Central memory CD8-positive, alpha-beta T cell (primary cell): ENCODE measurements at places on chromosomes 12 and 14.

DNA sequence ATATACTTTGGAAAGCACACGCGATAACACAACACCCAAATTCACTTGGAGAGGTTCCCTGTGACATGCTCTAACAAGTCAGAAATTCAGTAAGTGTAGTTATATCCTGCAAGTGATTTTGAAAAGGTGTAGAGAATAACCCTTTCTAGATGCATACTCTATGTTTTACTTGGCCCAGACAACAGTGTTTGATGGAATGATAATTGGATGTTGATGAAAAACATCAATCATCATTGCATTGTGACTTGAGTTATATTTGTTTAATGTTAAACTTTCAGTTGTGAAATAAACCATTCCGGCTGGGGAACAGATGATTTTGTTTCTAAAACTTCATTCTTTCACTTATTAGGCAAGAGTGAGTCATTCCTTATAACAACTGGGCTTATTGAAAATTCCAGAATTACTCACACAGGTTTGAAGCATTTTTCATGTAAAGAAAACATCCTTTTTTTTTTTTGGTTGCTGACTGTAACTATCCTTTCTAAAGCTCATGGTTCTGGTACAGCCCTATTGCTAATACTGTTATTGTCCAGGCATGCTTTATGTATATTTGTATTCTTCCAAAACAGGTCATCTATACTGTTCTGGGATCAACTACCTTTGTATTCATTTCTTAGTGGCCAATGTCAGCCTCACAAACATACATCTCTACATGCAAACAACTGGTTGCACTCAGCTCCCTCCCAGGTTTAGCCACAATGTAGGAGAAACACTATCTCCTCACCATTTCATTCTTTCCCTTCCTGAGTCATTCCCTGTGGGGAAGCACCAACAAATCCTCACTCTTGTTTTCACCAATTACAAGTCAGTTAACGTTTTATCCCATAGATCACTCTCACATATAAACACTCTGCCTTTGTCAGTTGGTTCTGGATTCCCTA lies 121.2 kb upstream of the LRIG3 start:
- no peak for DNase-seq

DNA sequence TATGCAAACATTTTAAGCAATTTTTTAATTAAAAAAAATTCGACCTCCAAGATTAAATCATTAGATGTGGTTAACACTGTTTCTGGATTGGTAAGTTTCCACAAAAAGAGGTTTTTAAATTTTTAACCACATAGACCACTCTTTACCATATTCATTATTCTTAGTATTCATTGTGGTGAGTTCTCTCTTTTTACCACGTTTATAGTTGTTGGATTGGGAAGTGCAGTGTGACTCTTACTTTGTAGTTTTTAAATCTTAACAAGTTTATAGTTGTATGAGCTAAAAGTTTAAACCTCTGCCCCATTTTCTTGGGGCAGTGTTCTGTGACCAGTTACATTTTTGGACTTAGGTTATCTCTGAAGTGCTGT lies 8.6 kb downstream of the ATP2A2 start:
- DNase-seq: no peak

GRCh38 chr14:36346052-36346451 lies 25.6 kb upstream of the MBIP start:
- DNase-seq: no peak

- DNase-seq: no peak
Observed at GRCh38 chr12:46569826-46570439, 197.4 kb upstream of the SLC38A2 start.

DNA sequence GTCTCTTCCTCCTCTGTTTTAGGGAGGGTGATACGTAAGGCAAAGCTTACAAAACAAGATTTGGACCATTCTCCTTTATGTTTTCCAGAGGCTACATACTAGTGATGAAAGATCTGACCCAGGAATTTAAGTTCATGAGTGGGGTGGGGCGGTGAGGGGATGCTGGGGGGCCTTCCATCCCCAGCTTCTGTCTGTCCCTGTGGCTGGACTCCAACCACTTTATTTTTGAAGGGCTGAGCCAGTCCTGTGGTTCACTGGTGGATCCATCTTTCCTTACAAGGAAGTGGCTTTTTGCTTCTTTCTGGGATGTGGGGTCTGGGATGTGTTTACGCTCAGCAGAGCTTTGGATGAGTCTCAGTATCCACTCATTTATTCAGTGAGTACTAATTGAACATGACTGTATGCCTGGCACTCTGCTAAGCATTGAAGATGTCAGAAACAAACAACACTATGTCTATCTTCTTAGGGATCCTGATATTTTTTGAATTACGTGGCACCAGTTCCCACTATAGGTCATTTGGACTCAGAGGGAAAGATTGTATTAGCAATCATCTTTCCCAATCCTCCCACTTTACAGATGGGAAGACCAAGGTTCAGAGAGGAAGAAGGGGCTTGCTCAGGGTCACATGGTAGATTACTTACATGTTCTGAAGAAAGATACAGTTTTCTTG lies 291.8 kb upstream of the TBX3 start:
- DNase-seq: no peak
